Activated CD4-positive, alpha-beta memory T cell treated with anti-CD3 and anti-CD28 coated beads for 36 hours (primary cell): ENCODE measurements at places on chromosomes 13 and 19.

- no peak for DNase-seq
Measured at GRCh38 chr13:44040070-44040817, 160.5 kb downstream of the LACC1 start.

- no peak for DNase-seq
Measured at GRCh38 chr13:19264711-19265110, 83.1 kb upstream of the TUBA3C start.

- peak; percentile 49 for DNase-seq
Measured at GRCh38 chr19:34254698-34255432, 511 bp downstream of the GARRE1 start.

DNA sequence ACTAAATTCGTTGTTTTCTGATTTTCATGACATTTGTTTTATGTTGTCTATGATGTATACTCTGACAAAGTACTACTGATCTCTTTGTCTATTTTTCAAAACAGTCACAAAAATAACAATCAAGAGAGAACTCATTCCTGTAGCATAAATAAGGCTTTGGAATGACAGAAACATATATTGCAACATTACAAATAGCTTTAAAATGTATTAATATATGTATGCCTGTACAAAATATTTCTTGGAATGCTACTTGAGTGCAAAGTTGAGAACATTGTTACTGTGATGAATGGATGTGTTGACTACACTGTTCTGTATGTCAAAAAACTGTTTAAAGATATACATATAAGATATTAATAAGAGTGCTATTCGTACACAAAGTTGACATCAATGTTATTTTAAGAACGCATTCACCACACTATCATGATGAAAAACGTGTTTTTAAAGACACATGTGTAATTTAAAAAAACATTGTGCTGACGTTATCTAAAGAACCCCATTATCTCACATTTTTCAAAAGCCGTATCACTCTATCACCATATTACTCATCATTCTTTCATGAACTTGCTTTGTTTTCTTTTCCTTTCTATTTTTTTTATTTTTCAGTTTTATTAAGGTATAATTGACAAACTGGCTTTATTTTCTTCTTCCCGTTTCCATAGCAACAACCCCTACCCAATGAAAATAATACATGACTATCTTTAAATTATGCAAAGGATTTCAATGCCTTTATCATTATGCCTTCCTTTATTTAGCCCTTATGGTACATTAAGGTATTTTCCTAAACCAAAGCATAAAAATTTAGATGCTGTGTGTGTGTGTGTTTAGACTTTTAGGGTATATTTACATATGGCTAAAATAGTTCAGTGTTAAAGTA is 918.8 kb downstream of the SLITRK1 start:
- DNase-seq: no peak

DNA sequence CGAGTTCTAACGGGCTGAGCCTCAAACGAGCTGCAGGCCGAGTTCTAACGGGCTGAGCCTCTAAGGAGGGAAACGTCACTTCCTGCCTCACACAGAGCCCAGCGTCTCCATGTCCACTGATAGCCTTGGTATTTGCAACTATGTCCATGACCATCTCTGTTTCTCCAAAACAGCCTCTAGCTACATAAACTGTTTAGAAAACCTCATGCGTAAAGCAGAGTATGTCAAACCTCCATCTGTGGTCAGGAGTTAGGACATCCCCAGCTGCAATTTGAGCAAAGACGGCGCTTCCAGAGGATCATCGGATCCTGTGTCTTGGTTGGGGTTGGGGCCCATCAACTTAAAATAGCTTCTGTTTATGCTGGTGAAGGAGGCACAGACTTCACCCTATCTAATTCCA is 20.8 kb downstream of the RASA3 start:
- peak; percentile 43 for DNase-seq

DNA sequence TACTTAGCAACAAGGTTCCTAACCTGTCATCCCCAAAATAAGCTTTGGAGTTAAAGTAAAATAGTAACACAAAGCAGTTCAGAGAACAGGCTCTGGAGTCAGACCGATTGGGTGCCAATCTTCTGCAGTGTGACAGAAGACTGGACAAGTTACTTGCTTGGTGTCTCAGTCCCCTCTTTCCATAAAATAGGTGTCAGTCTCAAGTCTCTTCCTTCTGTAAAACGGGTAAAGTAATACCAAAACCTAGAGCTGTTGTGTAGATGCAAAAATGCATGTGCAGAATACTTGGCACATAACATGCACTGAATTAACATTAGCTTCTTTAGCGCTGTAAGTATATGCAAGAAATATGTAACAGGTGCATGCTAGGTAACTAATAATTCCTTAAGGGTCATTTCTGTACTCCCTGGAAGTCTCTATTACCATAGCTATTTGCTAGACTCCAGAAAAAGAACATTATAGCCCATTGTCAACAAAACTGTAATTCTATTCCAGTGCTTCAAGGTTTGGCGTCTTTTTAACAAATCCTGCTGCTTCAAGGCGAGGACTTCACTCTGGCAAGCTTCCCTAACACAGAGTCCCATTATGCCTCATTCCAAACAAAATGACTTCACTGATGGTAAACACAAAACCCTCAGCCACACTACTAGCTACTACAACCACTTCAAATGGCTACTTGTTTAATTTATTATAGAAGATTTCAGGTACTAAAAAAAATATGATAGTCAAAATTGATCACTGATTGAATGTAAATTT is 32.8 kb downstream of the ELF1 start:
- DNase-seq: no peak

DNA sequence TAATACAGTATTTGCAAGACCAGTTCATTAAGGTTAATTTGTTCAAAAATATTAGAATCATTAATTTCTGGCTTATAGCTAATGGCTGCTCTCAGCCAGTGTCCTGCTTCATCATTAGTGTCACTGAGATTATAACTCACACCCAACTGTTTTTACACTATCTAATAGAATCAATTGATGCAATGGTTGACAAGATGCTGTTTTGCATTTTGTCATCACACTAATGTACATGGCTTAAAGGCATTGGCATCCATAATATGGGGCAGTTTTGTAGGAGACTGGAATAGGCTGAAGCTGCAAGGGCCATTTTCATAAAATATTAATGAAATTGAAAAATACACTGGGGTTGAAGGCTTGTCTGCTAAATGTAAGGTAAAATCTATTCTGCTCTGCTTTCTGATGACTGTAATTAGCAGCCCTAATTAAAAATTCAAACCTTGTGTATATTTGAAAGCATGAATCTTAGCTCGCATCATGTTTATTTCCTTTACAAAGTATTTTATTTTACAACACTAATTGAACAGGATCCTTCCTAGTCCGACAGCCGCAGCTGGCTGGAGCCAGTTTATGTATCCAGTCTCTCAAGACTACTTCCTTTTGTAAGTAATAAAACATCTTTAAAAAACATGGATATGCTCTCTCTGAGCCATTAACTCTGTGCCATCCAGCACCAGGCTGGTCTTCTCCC is 296.7 kb downstream of the POU4F1 start:
- no peak for DNase-seq

GRCh38 chr19:11286312-11286974 is 9.5 kb upstream of the TSPAN16 start:
- DNase-seq: no peak

- no peak for DNase-seq
Measured at GRCh38 chr19:48051335-48052033, 7.6 kb upstream of the CABP5 start.

- no peak for DNase-seq
Measured at GRCh38 chr19:4062419-4063368, 4.0 kb downstream of the ZBTB7A start.

DNA sequence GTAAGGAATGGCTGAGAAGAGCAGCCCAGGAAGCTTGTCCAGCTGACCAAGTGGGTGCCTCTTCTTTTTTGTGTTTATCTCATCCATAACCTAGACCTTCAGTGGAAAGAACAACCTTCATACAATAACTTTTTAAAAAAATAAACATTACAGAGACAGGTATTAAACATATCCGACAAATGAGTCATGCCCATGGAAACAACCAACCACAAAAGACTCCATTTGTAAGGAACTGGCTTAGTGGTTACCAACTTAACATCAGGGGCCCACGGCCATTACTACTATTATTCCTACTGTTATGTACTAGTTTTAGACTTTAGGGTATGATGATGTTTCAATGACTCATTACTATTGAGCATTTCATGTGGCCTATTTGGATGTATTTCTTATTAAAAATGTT is 191.7 kb upstream of the SERP2 start:
- no peak for DNase-seq

GRCh38 chr13:30319130-30319529 is 11.8 kb upstream of the KATNAL1 start:
- no peak for DNase-seq
